Body of pancreas (tissue), 4 donors: ENCODE measurements at places on chromosomes 2 and 18.

DNA sequence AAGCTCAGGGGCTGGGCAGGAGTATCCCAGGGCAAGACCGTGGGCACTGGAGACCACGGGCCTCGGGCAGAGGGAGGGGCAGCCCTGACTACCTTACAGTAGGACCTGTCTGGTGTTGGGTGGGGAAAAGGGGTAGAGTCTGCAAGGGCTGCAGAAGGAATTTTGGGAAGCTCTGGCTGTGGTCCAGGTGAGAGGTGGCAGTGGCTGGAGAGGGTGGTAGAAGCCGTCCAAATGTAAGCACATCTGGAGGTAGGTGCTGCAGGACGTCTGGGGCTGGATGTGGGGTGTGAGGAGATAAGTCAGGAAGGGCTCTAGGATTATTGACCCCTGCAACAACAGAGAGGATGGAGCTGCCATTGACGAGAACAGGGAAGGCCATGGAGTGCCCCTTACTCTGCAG, 486.7 kb downstream of the EIPR1 start:
- no peak for DNase-seq

- peak; percentile 44 for DNase-seq
Measured at GRCh38 chr2:121974897-121975661, 219.6 kb downstream of the TSN start.

- DNase-seq, result no peak
Measured at GRCh38 chr2:181121996-181122395, 141.6 kb downstream of the UBE2E3 start.

- peak; percentile 59 for DNase-seq
Measured at GRCh38 chr2:177724398-177725287, 332.1 kb downstream of the AGPS start.

- DNase-seq, result no peak
Measured at GRCh38 chr2:5412001-5412400, 280.2 kb upstream of the SOX11 start.

DNA sequence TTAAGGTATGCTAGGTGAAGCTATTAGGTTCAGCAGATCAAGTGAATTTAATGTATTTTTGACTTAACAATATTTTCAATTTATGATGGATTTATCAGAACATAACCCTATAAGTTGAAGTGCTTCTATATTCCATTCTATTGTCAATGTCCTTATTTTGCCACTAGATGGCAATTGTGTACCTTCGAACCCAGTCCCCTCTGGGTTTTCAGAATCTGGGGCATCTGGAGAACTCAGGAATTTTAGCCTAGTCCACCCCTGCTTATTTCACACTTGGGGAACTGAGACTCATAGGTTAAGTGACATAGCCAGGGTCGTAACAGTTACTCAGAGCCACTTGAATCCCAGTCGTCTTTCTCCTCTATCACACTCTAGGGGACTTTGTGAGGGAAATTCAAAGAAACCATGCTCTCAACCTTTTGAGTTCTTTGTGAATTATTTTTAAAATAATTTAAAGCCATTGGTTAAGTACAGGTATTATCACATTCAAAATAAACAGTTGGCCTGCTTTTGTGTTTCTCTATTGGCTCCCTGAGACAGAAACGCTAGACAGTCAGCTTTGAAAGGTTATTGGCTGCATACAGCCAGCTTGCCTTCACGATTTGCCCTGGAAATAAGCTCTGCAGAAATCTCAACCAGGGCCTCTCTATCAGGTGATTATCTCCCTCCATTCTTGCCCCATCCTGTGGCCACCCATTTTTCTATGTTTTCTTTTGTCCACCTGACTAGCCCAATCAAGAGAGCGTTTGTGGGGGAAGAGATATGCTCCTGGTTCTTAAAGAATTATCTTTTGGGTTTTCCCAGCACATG, 145.0 kb downstream of the TTC27 start:
- DNase-seq, result no peak

- no peak for DNase-seq
Measured at GRCh38 chr2:12726271-12726670, 9.5 kb downstream of the TRIB2 start.

DNA sequence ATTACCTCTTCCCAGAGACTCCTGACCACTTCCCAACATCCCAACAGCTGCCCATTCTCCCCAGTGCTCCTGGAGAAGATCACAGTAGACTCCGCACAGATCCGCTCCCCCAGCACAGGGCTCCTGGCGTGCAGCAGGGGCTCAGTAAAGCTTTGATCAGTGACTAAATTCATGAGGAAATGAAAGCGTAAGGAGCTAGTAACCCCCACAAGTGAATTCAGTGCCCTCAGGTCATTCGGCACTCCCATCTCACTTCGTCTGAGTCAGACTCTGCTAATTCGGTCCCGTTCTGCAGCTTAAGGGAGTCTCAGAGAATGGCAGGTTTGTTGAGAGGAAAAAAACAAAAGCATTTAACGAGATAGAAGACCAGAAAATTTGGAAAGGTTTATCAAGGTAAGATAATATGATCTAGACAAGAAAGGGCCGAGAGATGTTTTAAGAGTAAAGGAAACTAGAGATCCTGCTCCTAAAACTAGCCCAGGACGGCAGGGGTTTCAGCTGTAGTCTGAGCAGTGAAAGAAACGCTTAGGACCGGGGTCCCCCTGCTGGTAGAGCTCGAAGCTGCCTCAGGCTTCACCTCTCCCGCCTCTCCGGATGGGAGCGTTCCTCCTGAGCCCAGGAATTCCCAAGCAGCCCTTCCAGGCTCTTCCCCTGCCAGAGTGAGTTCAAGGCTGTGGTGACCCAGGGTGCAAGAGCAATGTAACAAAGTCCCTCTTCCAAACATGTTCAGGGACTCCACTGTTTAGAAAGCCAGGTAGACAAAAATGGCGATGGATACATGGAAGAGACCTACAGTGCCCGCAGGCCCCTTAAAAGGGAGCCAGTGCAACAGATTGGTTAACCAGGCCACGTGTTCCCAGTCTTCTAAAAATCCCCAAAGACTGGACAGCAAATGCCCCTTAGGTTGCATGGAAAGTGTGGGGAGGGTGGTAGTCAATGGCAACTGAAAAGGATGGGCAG, 127.3 kb downstream of the DNER start:
- DNase-seq, result peak; percentile 79

DNA sequence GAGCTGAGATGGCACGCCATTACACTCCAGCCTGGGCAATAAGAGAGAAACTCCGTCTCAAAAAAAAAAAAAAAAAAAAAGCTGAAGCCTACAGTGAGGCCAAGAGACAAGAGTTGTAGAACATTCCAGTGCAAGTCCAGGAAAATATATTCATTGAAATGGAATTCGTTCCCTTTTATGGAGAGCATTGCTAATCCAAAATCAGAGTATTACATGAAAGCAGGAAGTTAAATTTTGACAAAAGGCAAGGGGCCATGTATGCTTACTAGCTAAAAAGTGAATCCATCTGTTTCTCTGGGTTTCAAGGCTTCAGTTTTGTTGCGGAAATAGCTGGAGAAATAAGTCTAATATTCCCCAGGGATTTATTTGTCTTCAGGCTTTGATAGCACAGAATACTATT, 471.7 kb downstream of the THSD7B start:
- DNase-seq, result no peak

- no peak for DNase-seq
Measured at GRCh38 chr2:135785032-135785431, 43.4 kb downstream of the UBXN4 start.

DNA sequence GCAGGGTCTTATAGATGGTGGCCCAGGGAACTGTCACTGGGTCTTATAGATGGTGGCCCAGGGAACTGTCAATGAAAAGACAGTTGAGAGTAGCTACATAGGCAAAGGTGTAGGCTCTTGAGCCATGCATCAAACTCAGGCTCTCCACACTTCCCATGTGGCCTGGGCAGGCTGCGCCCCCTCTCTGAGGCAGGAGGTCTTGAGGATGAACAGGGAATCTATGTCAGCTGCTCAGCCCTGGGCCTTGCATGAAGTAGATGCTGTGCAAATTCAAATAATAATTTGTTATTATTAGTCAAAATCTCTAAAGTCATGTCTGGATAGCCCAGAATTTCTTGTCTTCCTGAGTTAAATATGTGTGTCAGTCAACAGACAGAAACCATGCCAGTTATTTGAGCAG, 26.7 kb downstream of the STK25 start:
- DNase-seq, result no peak

GRCh38 chr2:53104263-53104662, 663.3 kb upstream of the CHAC2 start:
- DNase-seq, result no peak

- no peak for DNase-seq
Measured at GRCh38 chr18:10247021-10247741, 207.3 kb upstream of the APCDD1 start.

DNA sequence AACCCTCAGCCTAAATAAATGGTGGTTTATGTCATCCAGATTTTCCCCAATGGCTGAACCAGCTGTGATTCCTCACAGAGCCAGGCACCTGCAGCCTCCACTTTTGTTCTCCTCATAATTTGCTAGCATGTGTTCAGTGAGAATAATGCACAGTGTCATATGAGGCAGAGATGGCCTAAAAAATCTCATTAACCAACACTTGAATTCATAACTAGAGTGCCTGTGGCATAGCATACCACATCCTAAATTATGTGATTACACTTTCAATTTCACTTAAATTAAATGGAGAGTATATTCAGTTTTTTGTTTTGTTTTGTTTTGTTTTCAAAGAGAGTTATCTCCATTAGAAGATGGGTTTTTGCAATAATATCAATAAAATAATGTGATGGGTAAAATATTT, 488.0 kb downstream of the CBLN2 start:
- no peak for DNase-seq

DNA sequence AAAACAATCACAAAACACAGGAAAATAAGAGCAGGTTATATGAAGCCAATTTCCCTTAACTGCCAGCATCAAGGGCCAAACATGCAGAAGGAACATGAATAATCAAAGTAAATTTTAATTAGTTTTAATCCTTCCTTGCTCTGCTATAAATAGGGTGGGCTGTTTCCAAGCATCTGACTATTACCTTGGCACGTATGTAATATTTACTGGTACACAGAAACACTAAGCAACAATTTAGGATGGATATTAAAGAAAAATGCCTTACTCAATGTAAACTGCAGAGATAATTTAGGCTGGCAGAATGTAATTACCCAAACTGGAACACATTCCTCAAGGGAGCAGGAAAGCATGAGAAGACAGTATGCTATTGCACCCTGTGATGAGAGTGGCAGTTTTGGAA, 468.2 kb downstream of the TDRD15 start:
- DNase-seq, result no peak

DNA sequence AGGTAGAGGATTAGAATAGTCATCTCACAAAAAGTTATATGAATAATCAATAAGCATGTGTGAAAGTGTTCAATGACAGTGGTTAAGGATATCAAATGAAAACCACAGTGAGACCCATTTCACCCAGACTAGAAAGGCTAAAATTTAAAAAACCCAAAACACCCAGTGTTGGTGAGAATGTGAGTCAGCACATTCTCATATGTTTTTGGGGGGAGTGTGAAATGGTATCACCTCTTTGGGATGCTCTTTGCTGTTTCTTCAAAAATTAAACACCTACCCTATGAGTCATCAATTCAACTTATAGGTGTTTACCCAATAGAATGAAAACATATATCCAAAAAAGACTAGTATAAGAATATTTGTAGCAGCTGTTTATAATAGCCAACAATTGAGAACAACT, 69.8 kb downstream of the MAP3K20 start:
- no peak for DNase-seq

- no peak for DNase-seq
Measured at GRCh38 chr2:28346587-28346986, 46.1 kb upstream of the FOSL2 start.

DNA sequence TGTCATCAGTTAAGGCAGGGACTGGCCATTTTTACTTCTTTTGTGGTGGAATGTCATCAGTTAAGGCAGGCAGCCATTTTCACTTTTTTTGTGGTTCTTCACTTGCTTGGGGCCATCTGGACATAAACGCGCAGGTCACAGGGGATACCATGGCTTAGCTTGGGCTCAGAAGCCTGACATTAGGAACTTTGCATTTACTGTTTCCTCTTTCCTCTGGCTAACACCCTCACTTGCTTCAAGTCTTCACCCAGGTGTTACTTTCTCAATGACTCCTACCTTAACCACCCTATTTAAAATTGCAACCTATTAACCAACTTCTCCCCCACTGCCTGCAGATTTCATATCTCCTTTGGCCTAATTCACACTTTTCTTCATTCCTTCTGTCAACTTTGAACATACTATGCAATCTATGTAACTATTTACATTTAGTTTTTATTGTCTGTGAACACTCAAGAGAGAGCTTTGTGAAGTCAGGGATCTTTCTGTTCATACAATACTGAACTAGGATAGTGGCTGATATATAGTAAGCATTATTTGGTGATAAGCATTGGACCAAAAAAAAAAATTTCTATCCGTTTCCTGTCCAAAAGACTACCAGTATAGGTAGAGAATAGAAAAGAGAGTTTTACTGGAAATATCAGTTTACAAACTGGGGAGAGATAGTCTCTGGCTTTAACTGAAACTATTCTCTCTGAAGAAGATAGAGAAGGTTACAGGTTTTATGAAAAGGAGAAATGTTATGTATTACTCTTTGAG, 600.1 kb upstream of the ZNF804A start:
- DNase-seq, result no peak

- no peak for DNase-seq
Measured at GRCh38 chr18:62850619-62851306, 135.4 kb downstream of the PHLPP1 start.

DNA sequence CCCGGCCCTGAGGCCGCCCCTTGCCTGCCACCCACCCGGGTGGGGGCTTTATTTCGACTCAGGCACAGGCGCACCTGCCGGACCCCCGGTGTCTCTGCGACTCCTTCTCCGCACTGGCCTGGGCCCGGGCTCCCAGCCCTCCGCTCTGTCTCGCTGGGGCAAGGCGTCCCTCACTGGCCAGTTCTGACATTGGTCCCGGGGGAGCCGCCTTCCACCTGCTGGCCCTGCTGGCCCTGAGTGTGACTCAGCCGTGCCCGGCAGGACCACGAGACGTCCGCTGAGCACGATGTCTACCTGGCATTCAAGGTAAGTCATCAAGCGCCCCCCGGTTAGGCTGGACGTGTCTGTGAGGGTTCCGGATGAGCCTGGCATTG, 131.5 kb upstream of the CTDP1 start:
- DNase-seq, result no peak

DNA sequence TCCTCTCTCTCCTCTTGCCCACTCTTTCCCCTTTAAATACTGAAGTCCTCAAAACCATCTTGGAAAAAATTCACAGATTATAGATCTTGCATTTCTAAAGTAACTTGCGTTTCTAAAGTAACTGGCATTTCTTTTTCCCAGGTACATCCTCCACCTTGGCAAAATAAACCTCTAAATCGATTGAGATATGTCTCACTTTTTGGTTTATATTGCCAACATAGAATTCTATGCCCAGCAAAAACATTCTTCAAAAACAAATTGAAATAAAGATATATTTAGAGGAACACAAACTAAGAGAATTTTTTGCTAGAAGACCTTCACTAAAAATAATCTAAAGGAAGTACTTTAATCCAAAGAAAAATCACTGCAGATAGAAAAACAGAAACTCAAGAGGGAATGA, 122.5 kb upstream of the RBMS1 start:
- no peak for DNase-seq

GRCh38 chr2:121412349-121412748, 118.3 kb upstream of the RNU4ATAC start:
- DNase-seq, result no peak
